ENCODE measurements at places on chromosomes 7 and 10.

GRCh38 chr7:140562926-140563481 is 77.6 kb downstream of the DENND2A start:
- DNase-seq, result no peak

DNA sequence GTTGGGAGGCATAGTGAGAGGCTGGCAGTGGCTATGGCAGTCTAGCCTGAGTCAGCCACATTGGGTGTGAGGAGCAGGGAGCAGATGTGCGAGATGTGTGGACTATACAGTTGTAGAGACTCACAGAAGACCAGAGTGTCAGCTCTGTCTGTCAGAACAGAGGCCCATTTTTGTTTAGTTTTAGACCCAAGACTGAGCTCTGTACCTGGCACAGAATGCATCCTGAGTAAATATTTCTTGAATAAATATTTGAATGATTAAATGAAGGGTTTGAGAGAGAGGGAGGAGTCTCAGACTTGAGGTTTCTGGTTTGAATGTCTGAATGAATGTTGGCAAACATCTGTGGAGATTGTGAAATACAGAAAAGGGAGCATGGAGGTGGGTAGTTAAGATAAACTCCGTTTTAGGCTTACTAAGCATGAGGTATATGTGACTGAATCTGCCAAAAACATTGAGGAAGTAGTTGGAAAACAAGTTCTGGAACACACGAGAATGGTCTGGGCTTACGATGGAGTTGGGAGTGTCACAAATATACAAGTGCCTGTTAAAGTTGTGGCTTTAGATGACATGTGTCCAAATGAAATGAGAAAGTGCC is 3.6 kb downstream of the SEC23IP start:
- no peak for DNase-seq

DNA sequence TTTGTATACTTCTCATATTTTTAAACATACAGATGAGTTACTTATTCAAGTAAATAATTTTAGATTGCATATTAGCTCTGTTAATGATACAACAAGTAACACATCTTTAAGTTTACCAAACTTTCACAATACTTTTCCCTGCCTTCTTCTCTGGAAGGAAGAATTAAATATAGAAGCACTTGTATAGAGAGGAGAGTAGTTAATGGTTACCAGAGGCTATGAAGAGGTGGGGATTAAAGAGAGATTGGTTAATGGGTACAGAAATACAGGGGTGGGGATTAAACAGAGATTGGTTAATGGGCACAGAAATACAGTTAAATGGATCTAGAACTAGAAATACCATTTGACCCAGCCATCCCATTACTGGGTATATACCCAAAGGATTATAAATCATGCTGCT is 20.0 kb upstream of the UCN3 start:
- DNase-seq, result no peak

DNA sequence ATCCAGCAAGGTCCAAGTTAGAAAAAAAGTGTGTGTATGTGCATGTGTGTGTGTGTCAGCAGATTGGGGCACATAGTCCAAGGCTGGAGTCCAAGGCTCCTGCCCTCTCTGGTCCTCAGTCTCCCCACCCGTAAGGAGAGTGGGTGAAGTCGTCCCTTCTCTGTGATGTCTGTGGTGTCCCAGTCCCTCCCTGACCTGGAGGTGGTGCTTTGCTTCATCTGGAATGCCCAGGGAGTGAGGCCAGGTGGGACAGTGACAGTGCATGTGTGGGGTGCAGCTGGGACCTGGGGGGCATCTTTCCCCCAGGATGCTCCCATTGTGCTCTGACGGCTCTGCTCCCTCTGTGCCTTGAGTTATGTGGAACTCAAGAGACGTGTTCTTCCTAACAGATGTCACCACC is 18.0 kb downstream of the AQP1 start:
- DNase-seq, result no peak

- no peak for DNase-seq
Observed at GRCh38 chr10:107144490-107144889, 20.0 kb downstream of the SORCS1 start.

- DNase-seq, result peak; percentile 62
Observed at GRCh38 chr7:152462995-152463708, 27.3 kb upstream of the KMT2C start.

- no peak for DNase-seq
Observed at GRCh38 chr10:116848032-116848943, 1.0 kb upstream of the ENO4 start.

DNA sequence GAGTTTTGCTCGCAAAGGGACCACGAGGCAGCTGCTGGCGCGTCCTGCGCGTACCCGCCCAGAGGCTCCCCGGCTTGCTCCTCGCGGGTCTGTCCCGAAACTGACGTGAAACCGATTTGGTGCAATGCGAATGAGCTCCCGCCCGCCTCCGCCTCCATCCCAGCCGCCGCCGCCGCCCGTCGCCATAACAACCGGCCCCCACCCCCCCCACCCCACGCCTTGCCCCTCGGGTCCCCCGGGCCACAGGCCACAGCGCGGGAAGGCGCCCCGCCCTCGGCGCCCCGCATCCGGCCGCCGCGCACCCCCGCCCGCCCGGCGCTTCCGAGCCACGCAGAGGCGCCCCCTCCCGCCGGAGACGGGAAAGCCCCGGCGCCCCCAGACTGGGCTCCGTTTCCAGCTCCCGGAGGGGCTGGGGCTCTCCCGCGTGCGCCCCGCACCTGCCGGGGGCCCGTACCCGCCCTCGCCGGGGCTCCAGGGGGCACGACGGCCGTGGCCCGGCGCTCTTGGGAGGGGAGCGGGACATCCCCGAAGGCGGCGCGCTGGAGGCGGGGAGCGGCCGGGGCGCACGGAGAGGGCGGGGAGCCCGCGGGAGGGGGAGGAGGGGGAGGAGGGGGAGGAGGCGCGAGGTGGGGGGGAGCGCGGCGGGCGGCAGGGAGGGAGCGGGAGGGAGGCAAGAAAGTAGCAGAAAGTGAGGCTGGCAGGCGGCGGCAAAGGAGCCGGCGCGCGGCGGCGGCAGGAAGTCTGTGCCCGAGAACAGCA is at the start of gene CAMK1D:
TSS of gene CAMK1D (plus strand) at position 678 of the 759 bp plus-strand sequence.
- peak; percentile 72 for DNase-seq

DNA sequence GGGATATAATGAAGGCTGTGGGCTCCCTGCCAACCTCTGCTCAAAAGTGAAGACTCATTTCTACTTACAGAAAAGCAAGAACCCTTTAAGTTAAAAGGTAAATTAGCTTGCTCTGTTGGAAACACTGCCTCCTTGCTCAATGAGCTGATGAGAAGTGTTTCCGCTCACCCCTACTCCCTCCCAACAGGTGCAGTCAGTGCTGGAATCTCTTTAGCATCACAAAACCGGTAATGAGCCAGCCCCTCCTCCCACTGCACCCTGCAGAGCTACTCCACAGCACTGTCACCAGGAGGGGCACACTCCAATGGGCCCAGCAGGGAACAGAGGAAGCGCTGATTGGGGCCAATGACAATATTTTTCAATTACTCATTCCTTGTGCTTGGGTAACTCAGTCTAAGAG is 262.5 kb downstream of the TCERG1L start:
- no peak for DNase-seq

DNA sequence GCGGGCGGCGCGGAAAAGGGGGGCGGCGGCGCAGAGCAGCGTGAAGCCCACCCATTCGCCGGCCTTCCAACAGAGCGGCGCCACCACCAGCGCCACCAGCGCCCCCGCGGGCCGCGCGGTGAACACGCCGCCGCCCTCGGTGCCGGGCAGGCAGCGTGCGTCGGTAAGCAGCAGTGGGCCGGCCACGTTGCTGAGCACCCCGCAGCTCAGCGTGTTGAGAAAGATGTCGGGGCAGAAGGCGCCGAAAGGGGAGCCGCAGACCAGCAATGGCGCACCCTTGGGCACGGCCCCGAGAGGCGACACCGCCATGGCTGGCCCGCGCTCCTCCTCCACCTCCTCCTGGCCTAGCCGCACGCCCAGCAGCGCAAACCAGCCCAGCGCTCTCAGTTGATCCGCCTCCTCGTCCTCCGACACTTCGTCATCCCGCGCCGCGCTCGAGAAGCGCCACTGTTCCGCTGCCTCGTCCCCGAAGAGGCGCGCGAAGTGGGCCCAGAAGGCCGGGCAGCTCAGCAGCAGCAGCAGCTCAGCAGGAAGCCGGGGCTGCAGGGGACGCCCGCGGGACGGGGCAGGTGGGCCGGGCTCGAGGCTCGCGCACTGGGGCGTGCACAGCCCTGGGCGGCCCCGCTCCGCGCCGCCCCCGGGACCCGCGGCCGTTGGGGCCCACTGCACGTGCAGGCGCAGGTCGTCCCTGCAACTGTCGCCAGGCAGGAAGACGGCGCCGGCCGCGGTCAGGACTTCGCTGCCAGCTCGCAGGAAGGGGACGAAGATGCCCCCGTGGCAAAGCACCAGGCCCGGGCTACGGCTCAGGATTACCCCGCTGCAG is 623 bp downstream of the TYSND1 start:
- peak; percentile 56 for DNase-seq

GRCh38 chr10:130244031-130244927 is 108.1 kb downstream of the GLRX3 start:
- DNase-seq, result no peak

GRCh38 chr7:116499168-116500077 is at the start of gene CAV2:
TSS of gene CAV2 (plus strand) at chr7:116499738. CDS start at chr7:116499782, 44 bp downstream.
- peak; percentile 83 for DNase-seq

DNA sequence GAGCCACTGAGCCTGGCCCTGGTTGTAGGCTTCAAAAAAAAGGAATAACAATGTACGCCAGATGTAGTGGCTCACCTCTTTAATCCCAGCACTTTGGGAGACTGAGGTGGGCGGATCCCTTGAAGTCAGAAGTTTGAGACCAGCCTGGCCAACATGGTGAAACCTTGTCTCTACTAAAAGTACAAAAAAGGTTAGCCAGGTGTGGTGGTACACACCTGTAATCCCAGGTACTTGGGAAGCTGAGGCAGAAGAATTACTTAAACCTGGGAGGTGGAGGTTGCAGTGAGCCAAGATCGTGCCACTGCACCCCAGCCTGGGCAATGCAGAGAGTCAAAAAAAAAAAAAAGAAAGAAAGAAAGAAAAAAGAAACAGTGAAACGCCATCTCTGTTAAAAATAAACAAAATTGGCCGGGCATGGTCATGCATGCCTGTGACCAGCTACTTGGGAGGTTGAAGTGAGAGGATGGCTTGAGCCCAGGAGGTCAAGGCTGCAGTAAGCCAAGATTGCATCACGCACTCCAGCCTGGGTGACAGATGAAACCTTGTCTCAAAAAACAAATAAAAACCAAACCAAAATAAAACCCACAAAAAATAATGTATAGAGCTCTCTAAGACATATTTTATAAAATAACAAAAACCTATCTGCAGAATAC is 4.7 kb upstream of the KLHDC10 start:
- no peak for DNase-seq

- no peak for DNase-seq
Observed at GRCh38 chr7:75925717-75926435, 10.9 kb downstream of the POR start.

DNA sequence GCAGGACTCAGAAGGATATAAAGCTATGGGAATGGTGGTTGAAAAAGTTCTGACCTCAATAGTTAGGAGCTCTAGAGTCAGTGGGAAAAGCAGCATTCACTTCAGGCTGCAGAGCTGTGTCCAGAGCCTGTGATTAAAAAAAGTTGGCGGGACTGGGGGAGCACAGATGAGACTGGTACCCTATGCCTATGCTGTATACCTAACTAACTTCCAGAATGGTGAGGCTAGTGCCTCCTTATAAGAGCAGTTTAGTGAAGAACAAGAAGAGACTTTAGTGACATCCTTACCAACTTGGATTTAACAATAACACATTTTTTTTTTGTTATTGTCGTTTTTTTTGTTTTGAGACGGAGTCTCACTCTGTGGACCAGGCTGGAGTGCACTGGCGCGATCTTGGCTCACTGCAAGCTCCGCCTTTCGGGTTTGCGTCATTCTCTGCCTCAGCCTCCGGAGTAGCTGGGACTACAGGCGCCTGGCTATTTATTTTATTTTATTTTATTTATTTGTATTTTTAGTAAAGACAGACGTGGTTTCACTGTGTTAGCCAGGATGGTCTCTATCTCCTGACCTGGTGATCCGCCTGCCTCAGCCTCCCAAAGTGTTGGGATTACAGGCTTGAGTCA is 6.6 kb upstream of the ZNF282 start:
- no peak for DNase-seq

DNA sequence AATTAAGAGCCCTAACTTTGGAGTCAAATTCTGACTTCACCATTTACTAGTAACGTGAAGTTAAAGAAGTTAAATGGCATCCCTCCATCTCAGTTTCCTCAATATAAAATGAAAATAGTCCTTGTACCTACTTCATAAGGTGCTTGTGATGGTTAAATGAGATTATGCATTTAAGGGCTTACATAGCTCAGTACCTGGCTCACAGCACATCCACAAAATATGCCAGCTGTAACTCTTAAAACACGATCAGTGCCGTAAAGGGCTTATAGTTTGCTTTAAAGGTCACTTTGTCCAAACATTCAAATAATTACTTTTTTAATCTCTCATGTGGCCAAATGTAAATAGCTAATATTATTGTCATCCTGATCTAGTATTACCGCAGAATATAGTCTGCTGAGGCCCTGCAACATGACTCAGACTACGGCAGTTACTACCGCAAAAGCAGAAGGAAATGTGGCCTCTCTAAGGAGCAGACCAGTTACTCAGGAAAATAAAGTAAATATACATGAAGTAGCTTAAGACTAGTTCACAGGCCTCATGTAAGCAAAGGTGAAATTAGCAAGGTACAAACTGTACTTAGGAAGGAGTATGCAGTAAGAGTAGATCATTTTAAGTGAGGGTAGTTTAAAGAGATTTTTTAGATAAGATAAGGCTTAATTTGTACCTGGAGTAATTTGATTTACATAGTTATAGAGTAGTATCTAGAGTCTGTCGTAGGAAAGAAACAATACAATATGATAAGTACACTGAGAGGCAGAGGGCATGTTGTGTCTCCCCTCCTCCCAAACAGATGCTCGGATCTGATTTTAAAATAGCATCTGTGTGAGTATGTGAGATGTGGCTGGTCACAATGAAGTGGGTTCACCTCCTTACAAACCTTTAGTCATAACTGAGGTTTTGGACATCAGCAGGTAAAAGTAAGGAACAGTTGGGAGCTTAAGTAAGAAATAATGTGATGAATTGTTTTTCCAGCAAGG is 13.1 kb downstream of the CASP2 start:
- DNase-seq, result no peak

- no peak for DNase-seq
Observed at GRCh38 chr10:46328853-46329689, 42.3 kb downstream of the ANTXRL start.

DNA sequence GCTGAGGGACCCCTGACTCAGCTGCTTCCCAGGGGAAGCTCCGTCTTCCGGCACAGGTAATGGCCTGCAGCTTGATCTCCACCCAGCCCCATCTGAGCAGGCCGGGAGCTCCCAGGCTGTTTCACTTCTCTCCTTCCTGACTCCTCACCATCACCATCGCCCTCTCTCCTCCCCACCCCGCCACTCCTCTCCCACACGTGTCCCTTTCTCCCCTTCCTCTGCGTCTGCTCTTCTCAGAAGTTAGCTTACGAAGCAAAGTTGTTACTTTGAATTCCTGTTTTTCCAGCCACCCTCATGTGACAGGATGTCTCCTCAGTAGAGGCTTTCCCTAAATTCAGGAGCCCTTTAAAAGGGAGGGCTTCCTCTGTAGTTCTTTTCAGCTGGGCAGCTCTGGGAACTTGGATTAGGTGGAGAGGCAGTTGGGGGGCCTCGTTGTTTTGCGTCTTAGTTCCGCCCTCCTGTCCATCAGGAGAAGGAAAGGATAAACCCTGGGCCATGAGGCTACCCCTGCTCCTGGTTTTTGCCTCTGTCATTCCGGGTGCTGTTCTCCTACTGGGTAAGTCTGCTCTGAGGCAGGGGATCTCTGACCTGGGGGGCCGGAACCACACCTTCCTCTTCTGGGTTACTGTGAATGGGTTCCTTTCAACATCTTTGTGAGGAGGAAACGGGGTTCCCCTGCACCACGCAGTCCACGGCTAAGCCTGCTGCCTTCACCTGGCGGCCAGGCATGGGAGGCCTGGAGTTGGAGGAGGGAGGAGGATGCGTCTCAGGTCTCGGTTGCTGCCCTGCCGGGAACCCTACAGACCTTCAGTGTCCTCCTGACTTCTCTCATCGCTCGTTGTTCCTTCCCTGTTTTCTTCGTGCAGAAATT is at the start of gene MRC1:
TSS of gene MRC1 (plus strand) at position 378 of the 871 bp plus-strand sequence. CDS start at position 496, 118 bp downstream.
- no peak for DNase-seq
